Stimulated activated CD4-positive, alpha-beta T cell treated with anti-CD3 and anti-CD28 coated beads, Interleukin-1b, Interleukin-23, amount 100 ng/mL, for 1 hour (primary cell): ENCODE measurements at places on chromosomes 3 and 15.

GRCh38 chr3:46435081-46435726 lies 28.1 kb downstream of the CCRL2 start:
- DNase-seq = no peak

GRCh38 chr3:126854666-126855065 lies 128.2 kb upstream of the PLXNA1 start:
- no peak for DNase-seq

GRCh38 chr3:36250191-36250590 lies 130.1 kb upstream of the STAC start:
- DNase-seq = no peak

GRCh38 chr3:136989781-136990524 lies 32.2 kb downstream of the IL20RB start:
- no peak for DNase-seq

DNA sequence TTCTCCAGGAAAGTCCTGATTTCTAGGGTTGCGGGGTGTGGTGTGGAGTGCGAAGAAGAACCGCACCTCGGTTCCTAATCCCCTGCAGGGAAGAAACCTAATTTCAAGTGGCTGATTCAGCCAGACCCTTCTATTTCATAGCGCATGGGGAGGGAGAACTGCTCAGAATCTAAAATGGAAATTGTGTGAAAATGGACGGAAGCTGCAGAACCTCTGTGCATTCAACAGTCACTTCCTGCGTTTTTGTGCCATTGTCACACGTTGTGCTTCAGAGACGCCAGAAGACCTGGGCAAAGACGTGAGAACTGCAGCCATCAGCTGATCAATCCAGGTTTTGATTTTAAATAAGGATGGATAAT lies 1.2 kb downstream of the SIDT1 start:
- DNase-seq = no peak

DNA sequence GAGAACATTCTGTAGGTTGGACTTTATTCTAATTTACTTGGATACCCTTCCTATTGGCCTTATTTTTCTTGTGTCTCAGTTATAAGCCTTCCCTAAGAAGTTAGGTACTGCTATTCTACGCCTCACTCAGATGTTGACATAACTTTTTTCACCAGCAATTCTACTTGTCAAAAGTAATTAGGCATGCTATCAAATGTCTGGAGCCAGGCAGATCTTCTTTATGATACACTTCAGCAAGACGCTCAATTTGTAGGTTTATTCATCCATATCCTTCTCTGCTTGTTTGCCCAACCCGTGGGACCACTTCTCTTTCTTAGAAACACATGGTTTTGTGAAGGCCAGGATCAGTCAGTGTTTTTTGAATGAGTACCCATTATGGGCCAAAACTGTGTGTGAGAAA lies 36.2 kb upstream of the COL8A1 start:
- DNase-seq = no peak

DNA sequence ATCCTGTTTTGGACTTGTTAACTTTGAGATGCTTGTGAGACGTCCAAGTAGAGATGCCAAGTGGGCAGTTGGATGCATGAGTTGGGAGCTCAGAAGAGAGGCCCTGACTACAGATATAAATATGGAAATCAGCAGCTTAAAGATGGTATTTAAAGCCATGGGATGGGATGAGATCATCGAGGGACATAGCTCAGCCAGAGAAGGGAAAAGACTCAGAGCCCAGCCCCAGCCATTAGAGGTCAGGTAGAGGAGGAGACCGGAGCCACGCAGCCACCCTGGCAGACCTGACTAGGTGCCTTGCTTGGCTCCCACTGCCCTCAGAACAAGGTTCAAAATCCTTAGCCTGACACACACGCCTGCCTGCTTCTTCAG lies 31.1 kb downstream of the ATP2B2 start:
- DNase-seq = no peak

- no peak for DNase-seq
Measured at GRCh38 chr15:88091444-88092016, 165.0 kb downstream of the NTRK3 start.

- no peak for DNase-seq
Measured at GRCh38 chr3:197336348-197336747, 37.9 kb upstream of the DLG1 start.
